ENCODE measurements at places on chromosomes 5 and 9.

- peak; percentile 52 for DNase-seq
These were observed 1.7 kb downstream of the PALM2AKAP2 start for GRCh38 chr9:109781541-109782197.

- no peak for DNase-seq
These were observed 34.3 kb downstream of the SLC44A1 start for GRCh38 chr9:105278751-105279150.

DNA sequence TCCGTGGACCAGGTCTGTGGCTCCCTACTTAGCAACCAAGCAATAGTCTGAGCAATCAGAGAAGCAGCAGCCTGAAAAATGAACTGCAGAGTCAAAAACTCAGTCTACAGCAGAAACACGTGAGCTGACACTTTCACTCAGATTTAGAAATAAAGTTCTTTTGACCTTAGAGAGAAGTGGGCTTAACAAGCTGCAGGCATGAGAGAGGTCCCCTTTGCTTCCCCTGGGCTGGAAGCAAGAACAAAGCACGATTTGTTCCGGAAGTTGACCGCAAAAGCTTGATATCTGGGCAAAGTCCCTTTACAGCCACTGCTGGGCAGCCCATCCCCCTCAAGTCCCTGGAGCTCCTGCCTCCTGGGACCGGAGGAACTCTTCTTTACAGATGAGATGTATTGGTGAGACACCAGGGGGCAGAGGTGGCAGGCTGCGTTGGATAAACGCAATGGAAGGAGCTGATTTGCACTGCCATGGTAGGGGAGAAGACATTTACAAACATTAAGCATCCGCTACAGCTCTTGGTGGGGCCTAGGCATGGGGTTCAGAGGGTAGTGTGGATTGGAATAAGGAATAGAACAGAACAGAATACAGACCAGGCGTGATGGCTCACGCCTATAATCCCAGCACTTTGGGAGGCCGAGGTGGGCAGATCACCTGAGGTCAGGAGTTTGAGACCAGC lies 5.8 kb upstream of the SOWAHA start:
- no peak for DNase-seq

- DNase-seq: peak; percentile 91
These were observed 49.6 kb upstream of the PSD2 start for GRCh38 chr5:139745800-139746690.

DNA sequence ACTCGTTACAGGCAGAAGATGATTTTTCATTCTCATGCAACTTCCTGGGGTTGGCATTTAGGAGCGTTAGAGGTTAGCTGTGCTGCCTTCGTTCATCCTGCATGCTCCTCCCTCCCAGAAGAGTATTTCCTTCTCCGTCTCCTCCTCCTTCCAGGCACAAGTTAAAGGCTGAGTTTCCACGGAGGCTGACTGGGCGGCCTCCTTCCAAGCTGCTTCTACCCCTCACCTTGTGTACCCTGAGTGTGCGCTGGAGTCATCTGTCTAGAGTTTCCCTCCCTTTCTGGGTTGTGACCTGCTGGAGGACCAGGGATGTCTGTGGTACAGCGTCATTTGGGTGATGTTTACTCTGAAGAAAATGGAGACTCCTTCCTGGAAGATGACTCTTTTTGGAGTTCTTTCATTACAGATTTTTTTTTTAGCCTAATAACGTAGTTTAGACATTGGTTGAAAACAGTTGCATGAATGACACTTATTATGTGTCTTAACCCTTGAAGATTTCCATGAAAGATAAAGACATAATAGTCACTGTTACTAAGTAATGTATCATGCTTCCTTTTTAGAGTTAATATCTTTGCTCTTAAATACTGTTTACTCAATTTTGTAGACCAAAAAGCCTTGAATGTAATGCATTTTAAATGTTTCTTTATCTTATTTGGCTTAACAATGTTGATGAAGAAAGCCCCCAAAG lies 146.9 kb downstream of the TENT4A start:
- no peak for DNase-seq

DNA sequence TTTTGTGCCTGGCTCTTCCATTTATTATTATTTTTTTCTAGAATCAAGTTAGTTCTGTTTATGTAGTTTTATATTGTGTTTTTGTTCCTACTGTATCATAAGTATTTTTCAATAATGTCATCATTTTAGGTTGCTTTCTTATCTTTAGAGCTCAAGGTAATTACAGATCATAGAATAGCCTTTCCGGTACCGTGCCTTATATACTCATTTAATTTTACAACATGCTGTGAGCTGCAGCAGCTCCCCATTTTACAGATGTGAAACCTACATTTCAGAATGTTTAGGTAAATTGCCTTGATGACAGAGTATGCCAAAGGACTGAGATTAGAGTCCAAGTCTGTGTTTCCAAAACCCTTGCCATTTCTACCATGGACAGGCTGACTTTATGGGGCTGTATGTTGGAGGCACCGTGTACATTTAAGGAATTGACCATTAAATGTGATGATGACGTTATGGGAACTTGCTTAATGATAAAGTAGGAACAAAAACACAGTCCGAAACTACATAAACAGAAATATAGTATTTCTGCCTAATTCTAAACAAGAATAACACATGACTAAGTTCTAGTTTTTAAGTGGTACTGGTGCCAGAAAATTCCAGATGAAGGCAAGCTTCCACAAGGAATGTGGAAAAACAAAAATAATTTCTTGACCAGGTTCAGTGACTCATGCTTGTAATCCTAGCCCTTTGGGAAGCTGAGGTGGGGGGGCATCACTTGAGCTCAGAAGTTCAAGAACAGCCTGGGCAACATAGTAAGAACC lies 97.7 kb downstream of the IQGAP2 start:
- DNase-seq: peak; percentile 55

DNA sequence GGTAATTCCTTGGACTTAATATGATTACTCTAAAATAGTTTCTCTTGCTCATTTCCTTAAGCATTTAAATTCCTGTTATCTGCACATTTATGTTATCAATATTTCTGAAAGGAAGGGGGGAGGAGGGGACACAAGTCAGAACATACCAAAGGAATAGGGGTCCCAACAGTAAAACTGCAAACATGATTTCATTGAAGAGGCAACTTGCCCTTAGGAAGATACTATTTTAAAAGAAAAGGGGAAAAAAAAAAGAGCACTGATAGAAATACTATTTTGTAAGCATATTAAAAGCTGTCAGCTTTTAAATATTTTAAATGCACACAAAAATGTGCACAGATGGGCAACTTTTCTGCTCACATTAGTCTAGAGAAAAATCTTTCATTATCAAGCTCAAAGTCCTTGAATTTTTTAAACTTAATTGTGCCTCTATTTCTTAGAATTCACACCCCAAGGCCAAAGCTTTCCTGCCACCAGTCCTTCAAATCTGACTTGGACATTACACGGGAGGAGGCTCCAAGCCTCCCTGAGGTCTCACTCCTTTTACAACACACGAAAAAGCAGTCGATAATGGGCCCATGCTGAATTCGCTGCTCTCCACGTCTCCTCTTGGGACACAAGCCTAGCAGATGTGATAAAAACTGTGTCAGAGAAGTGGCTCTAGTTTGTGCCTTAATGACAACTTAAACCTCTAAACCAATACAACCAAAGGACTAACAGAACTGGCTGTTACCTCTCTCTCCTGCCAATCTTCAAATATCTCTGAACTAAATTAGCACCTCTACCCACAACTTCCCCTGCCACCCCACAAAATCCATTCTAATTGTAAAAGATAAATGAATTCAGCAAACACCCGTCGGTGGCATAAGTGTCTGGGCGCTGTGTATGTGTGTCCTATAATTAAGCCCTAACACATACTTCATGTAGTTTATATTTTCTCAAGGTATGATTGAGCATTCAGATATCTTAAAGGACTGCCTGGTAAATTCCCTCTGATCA lies 154.3 kb downstream of the DENND1A start:
- DNase-seq: no peak

GRCh38 chr5:163310997-163311396 lies 126.4 kb upstream of the CCNG1 start:
- DNase-seq: no peak

DNA sequence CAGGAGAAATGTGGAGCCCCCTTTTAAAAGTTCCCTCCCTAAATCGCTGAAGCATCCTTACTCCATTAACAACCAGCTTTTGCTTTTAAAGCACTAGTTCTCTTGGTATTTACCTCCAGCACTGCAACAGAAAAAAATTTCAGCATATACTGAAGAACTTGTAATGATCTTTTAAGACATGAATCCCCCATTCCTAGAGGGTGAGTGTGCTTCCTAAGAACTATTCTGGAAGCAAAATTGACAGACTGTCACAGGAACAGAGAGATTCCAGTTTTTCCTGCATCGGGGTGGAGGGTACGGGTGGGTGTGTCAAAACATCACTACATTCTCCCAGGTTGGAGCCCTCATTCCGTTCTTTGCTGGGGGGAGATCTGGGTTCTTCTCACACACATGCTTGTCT lies 151.9 kb downstream of the EBF1 start:
- peak; percentile 82 for DNase-seq

- peak; percentile 49 for DNase-seq
These were observed 260.3 kb upstream of the CDH10 start for GRCh38 chr5:24904981-24905517.

GRCh38 chr5:179858241-179858585 lies 404 bp downstream of the MRNIP start:
- DNase-seq: peak; percentile 25

- no peak for DNase-seq
These were observed 31.3 kb upstream of the HSPA9 start for GRCh38 chr5:138606378-138607064.

DNA sequence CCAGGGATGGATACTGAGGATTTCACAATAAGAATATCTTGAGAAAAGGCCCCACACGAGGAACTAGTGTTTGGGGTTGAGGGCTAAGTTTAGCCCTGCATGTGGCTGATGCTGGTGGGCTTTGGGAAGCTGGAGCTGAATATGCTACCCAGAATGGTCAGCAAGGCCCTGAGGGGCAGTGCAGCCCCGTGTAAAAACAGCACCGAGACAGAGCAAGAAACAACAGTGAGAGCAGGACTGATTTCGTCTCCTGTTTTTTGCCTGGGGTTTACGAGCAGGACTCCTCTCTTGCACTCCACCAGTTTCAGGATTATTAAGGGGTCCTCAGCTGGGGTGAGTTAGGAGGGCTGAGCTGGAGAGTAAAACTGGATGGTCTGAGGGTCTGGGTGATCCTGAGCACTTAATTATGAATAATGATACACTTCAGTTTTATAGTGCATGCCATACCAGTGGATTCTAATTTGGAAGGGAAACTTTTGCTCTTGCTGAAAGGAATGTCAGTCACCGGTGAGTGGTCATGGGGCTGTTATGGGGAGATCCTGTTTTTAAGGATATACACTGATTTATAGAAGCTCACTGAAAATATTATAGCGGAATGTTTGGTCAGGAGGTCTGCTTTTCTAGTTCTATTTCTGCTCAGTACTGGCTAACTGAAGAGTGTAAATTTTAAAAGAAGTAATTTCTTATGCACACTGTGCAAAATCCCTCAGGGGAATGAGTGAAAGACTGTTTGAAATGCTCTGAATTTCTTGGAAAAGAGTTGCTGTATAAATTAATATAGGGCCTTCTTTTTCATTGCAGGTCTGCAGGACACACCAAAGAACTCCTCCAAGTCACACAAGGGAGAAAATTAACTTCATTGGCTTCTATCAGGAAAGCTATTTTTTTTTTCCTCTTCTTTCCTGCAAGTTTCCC lies 42.7 kb upstream of the NFIB start:
- no peak for DNase-seq

- DNase-seq: no peak
These were observed 410.9 kb downstream of the BNC2 start for GRCh38 chr9:16459421-16460148.

- no peak for DNase-seq
These were observed 527.2 kb downstream of the NR2F1-AS1 start for GRCh38 chr5:93053825-93054224.

DNA sequence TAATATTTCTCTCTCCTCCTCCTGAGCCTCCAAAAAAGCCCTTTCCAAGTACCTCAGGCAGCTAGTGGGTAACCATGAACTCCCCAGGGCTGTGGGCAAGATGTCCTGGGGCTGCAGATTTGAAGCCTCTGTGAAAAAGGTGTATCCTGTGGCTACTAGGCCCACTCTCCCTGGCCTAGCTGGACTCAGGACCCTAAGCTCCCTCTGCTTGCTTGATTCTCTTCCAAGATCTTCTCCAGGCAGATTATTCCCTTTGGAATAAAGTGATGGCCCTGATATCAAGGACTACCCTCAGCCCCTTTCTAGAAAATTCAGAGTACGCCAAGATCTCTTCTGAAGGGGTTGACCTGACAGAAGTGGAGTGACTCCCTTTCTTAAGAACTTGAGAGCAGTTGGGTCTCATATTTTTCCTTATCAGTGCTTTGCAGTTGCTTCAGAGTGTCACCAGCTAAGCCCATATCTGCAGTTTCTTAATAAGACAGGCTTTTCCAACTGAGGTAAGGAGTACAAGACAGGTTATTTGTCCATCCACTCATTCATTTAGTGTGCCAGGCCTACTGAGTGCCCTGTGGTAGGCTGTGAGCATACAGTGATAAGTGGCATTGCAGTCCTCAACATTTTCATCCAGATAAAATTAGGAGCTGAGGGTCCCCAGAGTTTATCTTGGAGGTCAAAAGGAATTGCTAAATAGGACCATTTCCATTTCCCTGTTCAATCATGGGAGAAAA lies 42.5 kb downstream of the CYSTM1 start:
- DNase-seq: no peak

GRCh38 chr9:3398232-3398648 lies 127.6 kb downstream of the RFX3 start:
- DNase-seq: no peak

DNA sequence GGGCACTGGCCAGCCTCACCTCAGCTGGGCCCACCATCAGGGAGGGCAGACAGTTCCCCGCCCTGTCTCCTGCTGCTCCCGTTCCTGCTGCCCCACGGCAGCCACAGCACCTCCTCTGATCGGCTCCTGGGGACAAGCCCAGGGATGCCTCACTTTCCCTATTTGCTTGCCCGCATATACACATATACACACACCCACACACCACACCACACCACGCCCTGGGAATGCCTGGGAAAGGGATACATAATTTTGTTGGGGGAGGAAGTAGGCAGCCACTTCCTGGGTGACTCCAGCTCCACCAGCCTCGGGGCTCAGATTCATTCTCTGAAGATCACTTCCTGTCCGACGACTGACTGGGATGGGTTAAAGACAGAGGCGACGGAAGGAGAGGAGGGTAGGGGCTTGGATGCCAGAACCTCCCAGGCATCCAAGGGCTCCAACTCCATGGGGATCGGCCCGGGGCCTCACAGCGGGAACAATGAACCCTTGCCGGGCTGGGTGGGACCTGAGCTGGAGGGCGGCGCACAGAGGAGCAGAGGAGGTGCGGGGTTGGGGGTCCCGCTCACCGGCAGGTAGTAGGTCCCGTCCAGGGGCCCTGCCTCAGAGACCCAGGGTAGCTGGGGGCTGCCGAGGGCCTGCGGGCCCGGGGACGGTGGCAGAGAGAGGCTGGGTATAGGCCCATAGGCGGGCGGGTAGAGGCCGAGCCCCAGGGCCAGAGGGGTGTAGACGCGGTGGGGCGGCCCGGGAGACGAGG lies 2.0 kb upstream of the MZB1 start:
- peak; percentile 36 for DNase-seq
